ENCODE measurements at places on chromosomes 16 and 17. TPM values are rescaled to one million over a fixed set of nuclear protein-coding genes. Genes with fewer than 3 reads are reported as not detected.

CACNG4 gene
- total RNA-seq = 1.3 TPM

WSCD1 gene
- 3.9 TPM for total RNA-seq

GRCh38 chr17:3983606-3984484, 19.6 kb upstream of the ATP2A3 start:
- H3K27ac ChIP-seq = no peak overlapping the region
- no peak overlapping the region for H3K4me3 ChIP-seq
- no peaks in the 10 kb centered on the region for H3K36me3 ChIP-seq
- H3K27me3 ChIP-seq = peaks cover 4% of the 10 kb centered on the region
- H3K4me1 ChIP-seq = no peaks in the 10 kb centered on the region
- no peak for DNase-seq

- H3K4me3 ChIP-seq = peak overlapping the region; percentile 79
- peaks cover 20% of the 10 kb centered on the region for H3K4me1 ChIP-seq
- peak; percentile 71 for DNase-seq
- H3K36me3 ChIP-seq = no peaks in the 10 kb centered on the region
- H3K27ac ChIP-seq = peak overlapping the region; percentile 96
Measured at GRCh38 chr16:3457434-3458252, 14.2 kb downstream of the NAA60 start.
